PC-3 (cell line): ENCODE measurements at places on chromosomes 6 and 20. TPM values are rescaled to one million over a fixed set of nuclear protein-coding genes. Genes with fewer than 3 reads are reported as not detected.

Gene HLA-DQA2
- total RNA-seq: not detected in 2 replicates

- DNase-seq: no peak
Measured at GRCh38 chr6:139891471-139891870, 517.0 kb upstream of the CITED2 start.

Gene ZSCAN16
- total RNA-seq: 4.5 and 8.1 TPM in 2 replicates

Gene ADGRF5
- 0.75 and 1.6 TPM in 2 replicates for total RNA-seq

DNA sequence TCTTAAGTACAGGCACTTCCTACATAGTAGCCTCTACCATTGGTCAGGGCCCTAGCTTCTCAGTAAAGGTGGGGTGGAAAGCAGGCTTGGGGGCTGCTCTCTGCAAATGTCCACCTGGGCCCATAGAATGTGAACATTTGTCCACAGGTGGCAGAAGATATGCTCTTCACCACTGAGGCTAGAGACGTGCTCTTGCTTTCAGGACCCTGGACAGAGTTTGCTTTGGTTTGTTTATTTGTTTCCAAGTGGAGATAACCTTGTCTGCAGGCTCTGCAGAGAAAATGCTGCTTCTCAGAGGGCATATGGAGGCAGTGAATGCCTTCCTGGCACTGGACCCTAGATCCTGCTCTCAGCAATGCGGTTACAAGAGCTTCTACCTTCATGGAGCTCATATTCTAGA lies 129.0 kb downstream of the F13A1 start:
- DNase-seq: no peak

- no peak for DNase-seq
Measured at GRCh38 chr6:131268303-131268702, 133.0 kb downstream of the AKAP7 start.

GRCh38 chr6:87803791-87804190 lies 101.8 kb upstream of the AKIRIN2 start:
- no peak for DNase-seq

- DNase-seq: peak; percentile 38
Measured at GRCh38 chr6:105196076-105196475, 16.3 kb upstream of the POPDC3 start.

DNA sequence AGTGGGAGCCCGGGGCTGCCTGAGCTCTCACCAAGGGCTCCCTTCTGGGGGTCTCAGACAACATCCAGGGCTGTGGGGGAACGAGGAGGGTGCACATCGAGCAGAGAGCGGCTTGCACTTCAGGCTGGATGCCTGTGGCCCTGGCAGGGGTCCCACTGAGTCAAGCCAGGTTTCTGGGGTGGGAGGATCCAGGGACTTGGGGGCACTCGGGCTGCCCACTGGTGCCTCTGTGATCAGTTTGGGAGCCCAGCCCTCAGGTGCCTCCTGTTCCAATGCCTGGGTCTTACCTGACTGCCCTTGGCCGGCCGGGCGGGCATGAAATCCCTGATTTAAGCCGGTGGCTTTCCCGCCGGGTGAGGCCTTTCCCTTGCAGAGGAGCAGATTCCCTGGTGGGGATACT lies 470 bp downstream of the COL20A1 start:
- DNase-seq: no peak
